ENCODE measurements at places on chromosomes 11 and 22.

DNA sequence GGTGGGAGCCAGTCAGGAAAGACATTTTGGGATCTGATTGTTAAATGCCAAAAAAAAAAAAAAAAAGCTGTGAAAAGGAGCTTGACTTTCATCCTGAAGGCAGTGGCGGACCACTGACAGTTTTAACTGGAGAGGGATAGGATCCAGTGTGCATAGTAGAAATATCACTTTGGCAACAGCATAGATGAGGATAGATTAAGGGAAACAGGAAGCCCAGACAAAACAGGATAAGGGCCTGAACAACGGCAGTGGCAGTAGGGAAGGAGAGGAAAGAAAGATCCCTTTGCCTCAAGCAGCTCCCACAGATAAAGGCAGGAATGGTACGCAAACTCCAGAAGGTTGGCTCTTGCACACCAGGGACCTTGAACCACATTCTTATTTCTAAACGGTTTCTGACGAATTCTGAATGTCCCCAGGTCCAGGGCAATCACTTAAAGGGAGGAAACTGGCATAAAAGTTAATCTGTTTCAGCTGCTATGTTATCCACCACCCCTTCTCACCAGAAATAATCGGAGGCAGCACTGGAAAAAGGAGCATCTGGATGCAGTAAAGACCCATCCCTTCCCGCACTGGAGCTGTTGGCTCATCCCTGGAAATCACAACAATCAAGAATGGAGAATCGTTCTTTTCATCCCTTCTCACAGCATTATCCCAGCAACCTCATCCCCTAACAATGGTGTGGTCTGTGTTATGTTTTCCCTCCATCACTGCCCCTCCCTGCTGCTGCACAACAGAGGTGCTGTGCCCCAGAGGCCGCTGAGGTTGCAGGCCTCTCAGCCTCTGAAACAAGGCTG lies 99.1 kb downstream of the GAB2 start:
- peak; percentile 86 for DNase-seq

- DNase-seq: no peak
These were observed 7.2 kb downstream of the AHNAK start for GRCh38 chr11:62539238-62539925.

DNA sequence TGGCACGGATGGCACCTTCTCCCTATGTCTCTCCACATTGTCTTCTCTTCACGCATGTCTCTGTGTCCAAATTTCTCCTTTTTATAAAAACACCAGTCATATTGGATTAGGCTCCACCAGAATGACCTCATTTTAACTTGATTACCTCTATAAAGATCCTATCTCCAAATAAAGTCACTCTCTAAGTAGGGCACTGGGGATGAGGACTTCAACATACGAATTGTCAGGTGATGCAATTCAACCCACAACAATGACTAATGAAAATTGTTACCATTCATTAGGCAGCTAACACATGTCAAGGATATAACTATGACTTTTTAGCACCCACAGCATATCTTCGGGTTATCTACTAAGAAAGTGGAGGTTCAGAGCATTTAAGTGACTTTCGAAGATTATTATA lies 55.5 kb upstream of the USP47 start:
- no peak for DNase-seq

DNA sequence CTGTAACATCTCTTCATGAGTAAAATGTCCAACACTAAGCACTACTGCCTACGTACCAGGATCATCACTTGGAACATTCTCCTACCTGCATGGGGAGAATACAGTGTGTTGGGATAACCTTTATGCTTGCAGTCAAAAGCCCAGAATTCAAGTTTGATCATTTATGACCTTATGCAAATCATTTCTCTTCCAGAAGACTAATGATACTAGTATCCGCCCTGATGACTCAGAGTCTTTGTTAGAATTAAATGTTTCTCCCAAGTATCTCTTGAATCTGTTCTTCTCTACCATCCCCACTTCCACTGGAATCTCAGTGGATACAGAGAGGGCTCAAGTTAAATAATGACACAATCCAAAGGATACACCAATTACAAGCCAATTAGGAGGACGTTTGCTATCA lies 12.4 kb downstream of the MAJIN start:
- no peak for DNase-seq

GRCh38 chr22:18152519-18152918 lies 2.5 kb downstream of the USP18 start:
- no peak for DNase-seq

DNA sequence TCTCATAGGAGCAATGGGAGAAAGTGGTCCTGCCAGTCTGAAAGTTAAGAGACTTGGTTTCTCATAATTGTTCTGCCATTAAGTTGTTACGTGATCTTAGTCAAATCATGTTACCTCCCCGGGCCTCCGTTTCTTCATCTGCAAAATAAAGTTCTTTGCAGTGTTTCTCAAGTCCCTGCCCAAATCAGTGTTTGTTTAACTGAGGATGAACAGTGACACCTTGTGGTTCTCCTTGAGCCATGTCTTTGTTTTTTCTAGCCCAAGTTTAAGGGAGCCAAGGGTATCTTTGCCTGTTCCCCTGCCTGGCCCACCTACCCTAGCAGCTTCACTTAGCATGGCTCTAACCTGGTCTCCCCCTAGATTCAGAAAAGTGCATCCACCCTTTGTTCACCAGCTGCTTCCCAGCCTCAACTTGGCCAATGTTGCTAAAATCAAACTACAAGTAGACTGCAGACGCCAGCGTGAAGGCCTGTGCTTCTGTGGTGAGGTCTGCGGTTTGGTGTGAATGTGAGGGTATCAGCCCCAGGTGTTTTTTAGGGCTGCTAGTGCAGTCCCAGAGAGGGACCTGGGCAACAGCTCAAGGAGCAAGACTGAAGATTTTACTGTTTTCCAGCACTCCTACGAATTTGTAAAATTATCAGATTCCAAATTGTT lies 35.5 kb downstream of the FZD4 start:
- DNase-seq: peak; percentile 45

DNA sequence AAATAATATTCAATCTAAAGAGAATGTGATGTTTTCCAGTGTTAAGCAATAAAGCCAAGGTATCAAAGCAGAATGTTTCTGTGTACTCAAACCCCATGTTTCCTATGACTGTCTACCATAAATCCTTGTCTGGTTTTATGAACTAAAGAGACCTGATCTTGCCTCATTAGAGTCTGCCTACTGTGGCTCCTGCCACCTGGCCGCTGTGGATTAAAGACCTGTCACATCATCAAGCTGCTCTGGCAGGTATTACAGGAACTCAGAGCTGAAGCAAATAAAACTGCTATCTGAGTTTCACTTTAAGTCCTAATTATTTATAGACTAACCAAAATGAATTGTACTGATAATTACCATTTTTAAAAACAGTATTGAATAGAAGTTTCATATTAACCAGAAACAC lies 207.8 kb upstream of the CCDC90B start:
- no peak for DNase-seq

DNA sequence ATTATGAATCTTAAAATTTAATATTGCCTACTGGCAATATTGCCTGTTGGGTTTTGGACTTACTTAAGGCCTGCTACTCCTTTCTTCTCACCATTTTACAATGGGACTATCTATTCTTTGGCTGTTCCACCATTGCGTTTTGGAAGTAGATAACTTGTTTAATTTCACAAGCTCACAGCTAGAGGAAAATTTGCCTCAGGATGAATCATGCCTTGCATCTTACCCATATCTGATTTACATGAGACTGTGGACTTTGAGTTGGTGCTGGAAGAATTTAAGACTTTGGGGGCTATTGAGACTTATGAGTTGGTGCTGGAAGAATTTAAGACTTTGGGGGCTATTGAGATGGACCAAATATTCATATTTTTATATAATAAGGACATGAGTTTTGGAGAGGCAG lies 662.6 kb downstream of the METTL15 start:
- no peak for DNase-seq

DNA sequence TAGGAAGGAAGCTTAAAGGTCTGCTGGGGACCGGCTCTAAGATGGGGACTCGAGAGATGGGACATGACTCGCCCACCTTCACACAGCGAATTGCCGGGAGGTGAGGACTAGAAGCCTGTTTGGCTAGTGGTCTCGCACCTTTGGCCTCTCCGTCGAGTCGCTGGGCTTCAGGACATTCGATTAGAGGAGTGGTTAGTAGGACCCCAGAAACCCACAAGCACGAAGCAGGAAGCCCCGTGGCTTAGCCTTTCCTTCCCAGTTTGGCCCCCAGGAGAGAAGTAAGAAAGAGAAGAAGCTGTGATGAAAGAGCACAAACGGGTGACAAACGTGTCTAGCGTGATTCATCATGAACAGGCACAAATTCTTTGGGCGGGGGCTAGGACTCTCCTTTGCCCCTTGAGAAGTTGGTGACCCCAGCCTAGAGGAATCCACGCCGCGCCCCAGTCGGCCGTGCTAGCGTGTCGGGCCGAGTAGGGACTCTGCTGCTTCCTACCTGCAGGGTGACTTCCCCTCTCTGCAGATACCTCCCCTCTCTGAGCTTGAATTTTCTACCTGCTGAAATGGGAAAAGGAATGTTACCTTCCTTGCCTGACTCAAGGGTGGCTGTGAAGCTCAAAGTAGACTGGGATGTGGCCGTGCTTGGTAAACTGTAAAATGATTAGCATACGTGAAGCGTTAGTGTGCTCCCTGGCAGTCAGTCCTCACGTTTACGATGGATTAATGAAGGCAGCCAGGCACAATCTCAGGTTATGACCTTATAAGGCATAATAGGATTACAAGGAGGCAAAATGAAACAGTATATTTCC lies 1.1 kb upstream of the ADM start:
- peak; percentile 43 for DNase-seq

DNA sequence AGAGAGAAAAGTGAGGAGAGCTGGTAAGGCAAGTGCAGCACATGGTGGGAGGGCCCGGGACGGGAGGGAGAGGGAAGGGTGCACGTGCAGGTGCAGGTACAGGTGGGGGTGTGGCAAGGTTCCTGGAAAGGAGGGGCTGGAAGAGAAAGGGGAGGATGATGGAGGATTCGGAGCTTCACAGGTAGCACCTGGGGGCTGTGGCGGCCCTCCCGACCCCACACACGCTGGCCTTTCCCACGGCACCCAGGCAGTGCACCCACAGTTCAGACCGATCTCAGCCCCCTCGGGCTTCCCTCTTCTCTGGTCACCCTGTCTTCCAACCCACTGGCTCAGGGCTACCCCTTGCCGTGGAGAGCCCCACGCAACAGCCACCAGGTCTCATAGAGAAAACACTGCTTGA lies 67.4 kb upstream of the A4GALT start:
- DNase-seq: no peak

DNA sequence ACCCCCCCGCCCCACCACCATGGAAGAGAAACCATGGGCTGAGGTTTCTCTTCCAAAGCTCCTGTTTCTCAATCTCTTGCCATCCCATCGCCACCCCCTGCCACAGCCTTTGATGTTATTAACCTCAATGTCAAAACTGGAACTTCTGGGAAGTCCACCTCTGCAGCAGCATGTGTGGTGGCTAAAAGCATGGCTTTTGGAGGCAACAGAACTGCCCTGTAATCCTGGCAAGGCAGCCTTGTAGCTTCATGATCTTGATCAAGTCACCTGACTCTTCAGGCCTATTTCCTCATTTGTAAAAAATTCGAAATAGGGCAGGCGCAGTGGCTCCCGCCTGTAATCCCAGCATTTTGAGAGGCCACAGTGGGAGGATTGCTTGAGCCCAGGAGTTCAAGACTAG lies 3.5 kb upstream of the COX8A start:
- no peak for DNase-seq

- no peak for DNase-seq
These were observed 12.9 kb downstream of the RNF141 start for GRCh38 chr11:10528121-10528520.

DNA sequence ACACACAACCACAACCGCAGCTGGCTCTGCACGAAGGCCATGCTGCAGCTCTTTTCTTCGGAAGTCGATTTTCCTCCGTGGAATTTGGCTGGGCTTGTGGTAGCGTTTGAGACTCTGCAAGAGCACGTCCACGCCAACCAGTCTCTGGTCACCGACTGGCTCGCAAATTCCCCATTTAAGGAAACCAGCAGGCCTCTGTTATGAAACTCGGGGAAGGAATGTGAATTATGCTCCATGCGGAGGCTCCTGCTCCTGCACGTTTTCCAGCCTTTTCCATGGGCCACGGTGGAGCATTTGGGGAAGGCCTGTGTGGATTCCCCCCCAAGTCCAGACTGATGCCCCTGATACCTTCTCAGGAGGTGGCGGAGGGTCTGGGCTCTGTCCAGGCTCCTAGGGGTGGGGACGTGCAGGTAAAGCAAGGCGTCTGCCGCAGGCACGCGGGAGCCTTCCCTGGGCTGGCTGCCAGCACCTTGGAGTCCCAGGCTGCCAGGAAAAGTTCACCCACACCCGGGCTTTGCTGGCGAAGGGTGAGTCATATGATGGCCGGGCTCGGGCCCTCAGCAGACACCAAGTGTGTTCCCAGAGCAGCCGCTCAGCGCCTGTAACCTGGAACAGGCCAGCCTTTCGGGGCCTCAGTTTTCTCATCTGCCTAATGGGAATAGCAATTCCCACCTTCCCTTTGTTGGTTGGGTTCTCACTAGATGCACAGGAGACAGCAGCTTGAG lies 41.9 kb downstream of the LRP5 start:
- DNase-seq: no peak

- DNase-seq: no peak
These were observed 710 bp upstream of the DGCR2 start for GRCh38 chr22:19122752-19123492.

DNA sequence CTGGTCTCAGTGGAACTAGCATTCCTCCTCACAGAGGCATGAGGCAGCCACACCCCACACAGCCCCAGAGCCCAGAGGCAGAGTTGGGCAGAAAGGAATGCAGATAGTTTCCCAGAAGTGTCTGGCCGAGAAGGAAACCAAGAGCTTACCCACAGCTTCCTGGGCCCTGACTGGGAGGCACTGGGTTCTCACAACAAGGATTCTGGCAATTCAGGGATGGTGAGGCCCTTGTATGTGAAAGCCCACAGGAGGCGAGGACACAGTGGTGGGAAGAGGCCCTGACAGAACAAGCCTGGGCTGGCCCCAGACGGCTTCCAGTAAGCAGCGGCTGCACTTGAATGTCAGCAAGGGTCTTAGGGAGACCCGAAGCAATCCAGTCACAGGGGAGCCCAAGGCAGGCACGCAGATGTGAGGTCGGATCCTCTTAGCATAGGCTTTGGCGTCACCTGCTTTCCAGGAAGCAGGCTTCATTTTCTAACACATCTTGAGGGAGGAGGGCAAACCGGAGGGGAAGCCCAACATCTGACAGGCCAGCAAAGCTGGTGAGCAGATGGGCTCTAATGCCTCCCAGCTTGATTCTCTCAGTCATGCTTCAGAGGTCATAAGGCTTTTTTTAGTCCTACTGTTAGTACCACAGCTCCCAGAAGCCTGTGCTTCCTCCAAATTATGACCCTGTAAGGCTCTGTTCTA lies 78.3 kb upstream of the AKIP1 start:
- no peak for DNase-seq

- DNase-seq: no peak
These were observed 68.0 kb upstream of the YWHAH start for GRCh38 chr22:31876156-31876920.

DNA sequence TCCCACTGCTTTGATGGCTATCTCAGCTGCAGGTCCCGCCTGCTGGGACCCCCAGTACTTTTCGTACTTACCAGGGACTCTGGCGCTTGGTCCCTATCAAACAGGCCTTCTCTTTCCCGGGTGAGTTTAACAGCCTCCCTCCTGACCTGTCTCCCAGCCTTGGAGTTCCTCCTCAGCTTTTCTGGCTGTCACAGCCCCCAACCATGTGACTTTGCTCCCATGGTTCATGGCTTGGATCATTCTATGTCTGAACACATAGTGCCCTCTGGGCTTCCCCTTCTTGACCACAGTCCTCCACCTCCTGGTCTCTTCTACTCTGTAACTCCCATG lies 56.9 kb downstream of the PARVA start:
- no peak for DNase-seq

GRCh38 chr11:43268786-43269185 lies 43.0 kb upstream of the API5 start:
- no peak for DNase-seq

- DNase-seq: no peak
These were observed 9.6 kb downstream of the DENND6B start for GRCh38 chr22:50317178-50317577.
